ENCODE measurements at places on chromosomes 5 and 9.

- no peak for DNase-seq
Measured at GRCh38 chr9:7095058-7095457, 337.3 kb downstream of the KDM4C start.

- no peak for DNase-seq
Measured at GRCh38 chr5:171369898-171370297, 17.8 kb upstream of the NPM1 start.

DNA sequence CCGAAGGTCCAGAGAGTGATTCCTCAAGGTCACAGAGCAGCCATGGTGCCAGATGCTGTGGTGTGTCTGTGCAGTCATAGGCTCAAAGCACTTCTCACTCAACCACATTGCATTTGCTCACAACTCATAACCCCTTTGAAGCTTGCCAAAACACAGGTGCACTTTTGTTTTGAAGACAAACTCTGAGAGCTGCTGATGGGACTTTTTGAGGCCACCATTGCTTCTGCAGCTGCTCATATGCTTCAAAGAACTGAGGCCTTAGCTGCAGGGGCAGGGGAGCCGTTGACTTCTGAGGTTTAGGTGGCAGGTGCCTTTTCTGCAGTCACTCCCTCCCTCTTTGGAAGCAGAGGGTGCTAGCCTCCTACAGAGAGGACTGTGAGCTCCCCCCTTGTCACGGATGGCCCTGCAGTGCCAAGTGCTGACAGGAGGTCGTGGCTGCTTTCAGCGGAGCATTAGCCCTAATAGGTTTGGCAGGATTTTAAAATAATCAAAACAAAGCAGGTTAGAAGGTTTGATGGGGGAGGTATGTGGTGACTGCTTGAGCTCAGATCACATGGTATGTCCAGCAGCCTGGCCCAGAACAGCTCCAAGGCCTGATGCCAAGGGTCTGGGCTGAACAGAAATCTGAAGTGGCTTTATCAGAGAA, 232.1 kb downstream of the MAN2A1 start:
- no peak for DNase-seq

DNA sequence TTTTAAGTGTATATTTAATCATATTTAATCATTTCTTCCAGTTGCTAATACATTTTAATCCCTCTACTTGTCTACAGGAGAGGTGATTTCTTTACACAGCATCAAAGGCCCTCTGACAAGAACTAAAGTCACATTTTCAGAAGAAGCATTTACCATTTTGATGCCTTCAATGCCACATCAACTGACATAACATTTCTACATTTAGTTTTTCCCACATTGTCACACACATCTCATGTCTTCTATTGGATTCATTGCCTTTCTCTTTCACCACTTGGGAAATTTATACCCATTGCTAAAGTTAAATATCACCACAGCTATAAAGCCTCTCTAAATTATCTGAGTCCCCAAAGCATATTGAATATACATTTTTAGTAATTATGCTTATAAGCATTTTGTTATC, 1907.5 kb upstream of the CDH9 start:
- no peak for DNase-seq

GRCh38 chr5:5178136-5178535, 38.0 kb downstream of the ADAMTS16 start:
- no peak for DNase-seq

DNA sequence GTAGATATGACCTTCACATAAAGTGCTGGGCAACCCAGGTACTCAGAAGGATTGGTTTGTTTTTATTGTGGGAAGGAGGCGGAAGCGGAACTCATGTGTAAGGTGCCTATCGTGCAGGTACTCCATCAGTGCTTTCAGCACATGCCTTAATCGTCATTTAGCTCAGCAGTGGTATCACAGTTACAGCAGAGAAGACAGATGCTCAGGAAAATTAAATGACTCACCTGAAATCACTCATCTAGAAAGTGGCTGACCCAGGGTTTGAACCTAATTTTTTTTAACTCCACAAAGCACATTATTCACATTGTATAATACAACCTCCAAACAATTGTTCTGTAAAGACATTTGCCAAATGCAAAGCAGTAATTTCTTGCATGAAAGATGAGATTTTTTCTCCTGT, 2.2 kb downstream of the C5orf46 start:
- no peak for DNase-seq

- DNase-seq, result no peak
Measured at GRCh38 chr9:72909428-72909827, 43.4 kb downstream of the ALDH1A1 start.

DNA sequence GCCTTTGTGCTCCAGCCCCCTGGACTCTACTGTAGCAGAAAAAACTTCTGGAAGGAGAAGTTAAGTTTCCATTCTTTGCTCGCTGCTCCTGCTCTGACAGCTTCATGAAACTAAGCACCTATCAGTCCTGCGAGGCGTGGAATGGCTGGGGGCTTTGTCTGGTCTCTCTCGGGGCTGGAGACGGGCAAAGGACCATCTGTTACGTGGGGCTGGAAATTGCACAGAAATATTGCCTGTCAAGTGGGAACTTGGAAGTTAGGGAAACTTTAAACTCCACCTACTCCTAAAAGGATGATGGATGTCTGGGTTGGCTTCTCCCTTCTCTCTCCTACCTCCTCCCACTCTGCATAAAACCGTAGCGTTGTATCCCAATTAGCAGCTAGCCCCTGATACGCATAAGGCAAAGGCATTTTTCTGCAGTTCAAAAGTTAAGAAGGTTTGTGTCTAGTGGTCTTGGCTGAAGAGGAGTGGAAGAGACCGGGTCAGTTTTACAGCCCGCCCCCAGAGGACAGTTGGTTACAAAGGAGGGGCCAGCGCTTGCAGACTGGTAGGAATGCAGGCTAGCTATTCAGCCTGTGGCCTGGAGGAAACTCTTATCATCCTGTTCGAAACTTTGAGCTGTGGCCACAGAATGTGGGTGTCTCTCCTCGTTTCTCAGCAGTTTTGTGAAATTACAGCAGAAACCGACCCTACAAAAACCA, 1.3 kb downstream of the FBXL7 start:
- peak; percentile 72 for DNase-seq

DNA sequence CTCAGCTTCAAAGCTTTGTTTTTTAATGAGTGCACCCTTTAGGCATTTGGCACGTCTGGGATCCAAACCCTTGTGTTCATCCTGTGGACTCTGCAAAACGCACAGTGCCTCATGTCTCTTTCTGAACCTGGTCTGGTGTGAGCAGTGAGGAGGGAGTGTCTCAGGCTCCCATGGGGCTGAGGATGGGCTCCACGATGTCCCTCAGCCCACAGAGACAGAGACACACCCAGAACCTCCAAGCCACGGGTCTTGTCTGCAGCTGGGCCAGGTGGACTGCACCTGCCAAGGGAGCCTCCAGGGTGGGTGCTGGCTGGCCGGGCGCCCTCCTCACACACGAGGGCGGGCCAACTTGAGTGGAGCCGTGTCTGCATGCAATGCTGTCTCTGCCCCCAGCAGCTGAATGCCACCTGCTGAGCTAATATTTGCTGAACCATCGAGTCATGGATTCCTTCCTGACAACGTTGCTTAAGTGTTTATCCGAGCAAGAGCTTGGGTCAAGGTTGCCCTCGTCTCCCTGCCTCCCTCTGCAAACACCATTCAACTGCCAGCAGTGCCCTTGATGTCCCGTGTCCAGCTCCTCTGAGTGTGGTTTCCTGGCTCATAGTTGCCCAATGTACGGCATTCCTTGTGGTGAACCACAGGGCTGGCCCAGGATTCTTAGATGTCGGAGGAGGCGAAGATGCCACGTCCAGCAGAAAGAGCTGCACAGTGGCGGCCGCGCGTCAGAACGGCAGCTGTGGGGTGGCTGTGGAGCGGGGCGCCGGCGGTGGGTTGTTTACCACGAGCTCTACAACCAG, 31.4 kb upstream of the LPCAT1 start:
- DNase-seq, result peak; percentile 97

GRCh38 chr5:159902444-159903121, 13.7 kb upstream of the ADRA1B start:
- DNase-seq, result no peak

- no peak for DNase-seq
Measured at GRCh38 chr5:63111891-63112290, 533.3 kb downstream of the LRRC70 start.

DNA sequence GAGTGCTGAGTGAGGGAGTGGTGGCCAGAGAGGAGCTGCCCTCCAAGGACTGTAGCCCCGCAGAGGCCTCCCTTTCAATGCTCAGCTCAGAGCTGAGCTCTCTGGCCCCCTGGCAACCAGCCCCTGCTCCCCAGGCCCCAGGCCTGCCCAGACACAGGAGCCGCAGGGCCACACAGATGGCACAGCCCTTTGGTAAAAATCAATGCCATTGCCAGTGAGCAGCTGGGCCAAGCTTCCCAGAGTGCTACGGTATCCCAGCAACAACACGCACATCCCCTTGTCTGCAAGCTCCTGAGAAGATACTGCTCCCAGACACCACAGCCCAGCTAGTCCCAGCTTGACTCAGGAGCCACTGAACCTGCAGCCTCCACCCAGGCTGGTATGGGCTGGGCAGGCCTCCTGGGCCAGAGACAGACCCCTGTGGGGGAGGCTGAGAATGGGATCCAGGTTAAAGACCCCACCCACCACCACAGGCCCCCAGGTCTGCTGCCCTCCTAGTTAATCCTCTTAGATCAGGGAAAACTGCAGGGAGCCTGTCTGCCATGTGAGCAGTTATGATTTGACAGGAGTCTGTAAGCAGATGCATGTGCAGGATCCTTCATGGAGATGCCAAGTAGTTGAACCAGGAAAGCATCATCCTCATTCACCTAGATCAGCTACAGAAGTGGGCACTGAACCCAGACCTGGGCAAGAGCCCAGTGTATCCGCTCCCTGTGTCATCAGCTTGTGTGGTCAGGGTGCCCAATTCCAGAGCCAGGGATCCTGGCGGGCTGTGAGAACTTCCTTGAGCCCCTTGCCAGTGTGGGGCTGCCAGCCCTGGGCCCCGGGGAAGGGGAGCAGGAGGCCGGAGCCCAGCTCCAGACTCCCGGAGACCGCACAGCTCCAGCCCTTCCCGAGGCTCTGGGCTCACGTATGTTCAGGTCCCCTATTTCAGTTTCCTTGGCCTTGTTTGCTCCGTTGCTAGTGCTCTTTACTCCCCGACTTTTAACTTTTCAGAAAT, 26.7 kb upstream of the ADAMTS2 start:
- no peak for DNase-seq

All from fibroblast of gingiva (primary cell).